ENCODE measurements at places on chromosomes 16 and 17.
A peak's percentile ranks its signal among the peaks of the same experiment; 100 is the strongest.

- no peak for DNase-seq
Measured at GRCh38 chr17:38448208-38448771, 20.0 kb downstream of the ARHGAP23 start.

DNA sequence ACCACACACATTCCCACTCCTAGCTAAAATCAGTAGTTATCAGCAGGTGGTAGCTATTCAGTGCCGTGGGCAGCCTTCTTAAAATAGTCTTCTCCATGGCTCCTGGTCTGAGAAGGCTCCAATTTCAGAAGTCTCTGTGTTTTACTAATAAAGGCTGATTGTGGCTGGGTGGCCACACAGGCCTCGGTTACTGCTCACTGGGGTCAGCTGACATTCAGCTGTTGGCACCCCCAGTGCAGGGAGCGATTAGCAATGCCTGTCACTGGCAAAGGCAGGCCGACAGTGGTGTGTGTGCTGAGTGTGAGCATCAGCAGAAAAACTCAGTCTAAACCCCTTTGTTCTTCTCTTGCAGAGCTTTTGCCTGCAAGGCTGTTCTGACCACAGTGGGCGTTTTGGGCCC lies 16.6 kb upstream of the DBNDD1 start:
- no peak for DNase-seq

DNA sequence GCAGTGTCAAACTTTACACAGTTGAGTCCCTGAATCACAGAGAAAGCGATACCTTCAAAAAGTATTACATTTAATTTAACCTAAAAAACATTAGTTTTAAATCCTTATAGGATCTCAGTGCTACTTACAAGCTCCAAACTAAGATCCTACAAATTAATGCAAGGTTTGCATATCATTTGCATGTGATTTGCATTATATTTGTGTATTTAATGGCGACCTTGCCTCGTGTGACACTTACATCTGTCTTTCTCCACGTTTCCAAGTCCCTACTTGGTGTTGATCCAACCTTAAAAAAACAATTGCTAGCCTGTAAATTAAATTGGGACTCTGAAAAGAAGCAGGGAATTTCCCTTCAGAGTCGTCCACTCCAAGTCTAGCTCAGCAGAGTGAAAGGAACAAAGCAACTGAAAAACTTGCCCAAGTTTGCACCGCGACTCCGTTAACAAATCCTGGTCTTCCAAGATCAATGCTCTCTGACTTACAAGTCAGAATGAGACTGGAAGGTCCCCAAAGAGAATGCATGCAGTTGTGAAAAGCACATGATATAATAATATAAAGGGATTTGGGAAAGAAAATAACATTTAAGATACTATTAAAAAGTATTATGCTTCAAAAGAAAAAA lies 739 bp upstream of the FAM117A start:
- no peak for DNase-seq

GRCh38 chr17:67434061-67434525 lies 57.0 kb downstream of the PITPNC1 start:
- no peak for DNase-seq

- DNase-seq = no peak
Measured at GRCh38 chr16:496097-496886, 31.2 kb upstream of the CAPN15 start.

- DNase-seq = no peak
Measured at GRCh38 chr16:1220098-1220728, 4.9 kb downstream of the TPSG1 start.

DNA sequence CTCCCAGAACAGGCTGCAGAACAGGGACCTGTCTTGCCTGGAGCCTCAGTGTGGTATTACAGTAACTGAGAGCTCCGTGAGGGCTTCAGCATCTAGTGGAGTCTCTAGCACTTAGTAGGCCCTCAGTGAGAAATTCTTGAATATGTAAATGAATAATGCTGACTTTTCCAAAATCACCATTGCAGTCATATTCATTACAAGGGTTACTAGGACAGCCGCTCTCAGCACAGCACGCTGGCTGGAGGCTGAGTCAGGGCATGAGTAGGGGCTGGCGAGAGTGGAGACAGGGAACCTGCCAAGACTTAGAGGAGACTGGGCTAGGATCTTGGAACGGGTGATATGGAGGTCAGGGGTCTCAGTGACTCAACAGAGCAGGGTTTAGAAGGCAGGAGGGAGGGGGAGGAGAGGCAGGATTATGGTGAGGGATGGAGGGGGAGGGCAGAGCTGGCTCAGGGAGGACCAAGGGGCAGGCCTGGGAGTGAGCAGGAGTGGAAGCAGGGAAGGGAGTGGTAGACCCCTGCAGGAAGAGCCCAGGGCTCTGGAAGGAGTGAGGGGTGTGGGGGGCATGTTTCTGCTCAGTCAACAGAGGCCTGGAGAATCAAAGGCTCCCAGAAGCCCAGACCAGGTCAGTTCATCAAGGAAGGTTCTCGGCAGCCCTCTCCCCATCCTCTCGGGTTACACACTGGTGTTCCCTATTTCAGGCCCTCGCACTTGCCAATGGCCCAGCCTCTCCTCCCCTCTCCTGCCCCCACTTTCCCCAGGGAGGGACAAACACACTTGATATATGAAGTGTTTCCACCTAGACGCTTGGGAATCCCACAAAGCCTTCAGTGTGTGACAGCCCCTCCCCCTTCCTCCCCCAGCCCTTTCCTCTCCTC lies 42.3 kb downstream of the FZD2 start:
- peak; percentile 48 for DNase-seq

DNA sequence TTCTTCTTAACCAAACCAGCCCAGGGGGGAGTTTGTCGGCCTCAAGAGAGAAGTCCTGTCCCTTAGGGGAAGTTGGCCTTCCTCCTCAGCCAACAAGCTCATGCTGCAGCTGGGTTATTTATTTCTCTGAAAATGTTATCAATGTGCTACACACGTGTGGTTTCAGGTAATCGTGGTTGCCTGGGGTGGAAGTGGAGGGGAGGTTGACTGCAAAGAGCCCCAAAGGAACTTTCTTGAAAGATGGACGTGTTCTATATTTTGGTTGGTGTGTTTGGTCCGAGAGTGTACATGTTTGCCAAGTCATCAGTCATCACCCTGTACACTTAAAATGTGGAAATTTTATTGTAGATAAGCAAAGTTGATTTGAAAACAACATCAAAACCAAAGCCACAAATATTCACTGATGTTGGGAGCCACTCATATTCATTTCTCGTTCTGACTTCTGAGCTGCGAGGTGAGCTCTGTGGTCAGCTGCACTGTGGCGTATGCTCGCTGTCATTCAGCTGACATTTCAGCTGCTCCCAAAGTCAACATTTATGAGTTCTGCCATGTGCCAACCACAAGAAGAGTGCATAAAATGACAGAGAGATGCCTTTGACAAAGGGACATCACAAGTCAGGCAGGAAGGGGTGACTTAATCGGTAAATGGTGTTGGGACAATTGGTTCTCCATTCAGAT lies 26.5 kb upstream of the ADGRG1 start:
- no peak for DNase-seq

DNA sequence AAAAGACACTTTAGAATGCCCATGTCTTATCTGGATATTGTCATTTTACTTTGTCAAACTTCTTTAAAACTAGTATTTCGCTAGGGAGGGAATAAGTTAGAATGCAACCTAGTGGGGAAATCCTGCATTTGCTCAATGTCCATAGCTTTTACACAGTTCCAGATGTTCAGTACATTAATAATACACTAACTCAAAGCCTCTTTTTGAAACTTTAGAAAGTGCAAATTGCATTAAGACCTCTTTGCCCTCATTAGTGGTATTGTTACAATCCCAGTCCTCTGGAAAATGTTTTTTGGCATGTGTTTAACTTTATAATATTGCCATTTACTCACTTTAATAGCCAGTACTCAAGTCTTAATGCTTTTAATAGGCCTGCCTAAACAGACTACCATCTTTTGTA lies 106.8 kb downstream of the BRIP1 start:
- DNase-seq = no peak

DNA sequence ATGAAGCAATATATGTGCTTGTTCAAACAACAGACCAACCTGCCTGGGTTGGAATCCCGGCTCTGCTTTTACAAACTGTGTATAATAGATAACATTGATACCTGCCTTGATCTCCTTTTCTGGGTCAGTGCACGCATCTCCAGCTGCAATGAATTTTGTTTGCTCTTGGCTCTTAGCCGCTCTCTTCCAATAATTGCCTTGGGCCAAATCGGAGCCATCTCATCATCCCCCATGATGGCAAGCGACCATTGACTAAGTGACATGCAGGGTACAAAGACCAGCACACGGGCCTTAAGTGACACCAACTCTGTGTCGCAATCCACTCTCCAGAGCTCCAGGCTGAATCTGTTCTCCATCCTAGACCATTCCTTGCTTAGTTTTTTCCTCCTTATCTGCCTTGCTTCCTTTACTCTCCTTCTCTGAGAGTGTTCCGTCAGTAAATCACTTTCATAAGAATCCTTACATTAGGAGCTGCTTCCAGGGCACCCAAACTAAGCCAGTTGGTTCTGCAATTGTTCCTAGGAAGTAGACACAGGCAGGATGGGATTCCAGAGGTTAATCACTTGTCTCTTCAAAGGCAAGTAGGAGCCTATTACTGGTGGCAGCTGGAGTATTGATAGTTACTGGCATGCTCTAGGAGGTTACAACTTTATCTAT lies 134.2 kb downstream of the ABCA8 start:
- DNase-seq = no peak

- DNase-seq = no peak
Measured at GRCh38 chr17:57490890-57491289, 234.6 kb downstream of the MSI2 start.

GRCh38 chr17:68605914-68606313 lies 4.7 kb upstream of the FAM20A start:
- no peak for DNase-seq

- DNase-seq = no peak
Measured at GRCh38 chr16:17244872-17245551, 225.7 kb downstream of the XYLT1 start.

DNA sequence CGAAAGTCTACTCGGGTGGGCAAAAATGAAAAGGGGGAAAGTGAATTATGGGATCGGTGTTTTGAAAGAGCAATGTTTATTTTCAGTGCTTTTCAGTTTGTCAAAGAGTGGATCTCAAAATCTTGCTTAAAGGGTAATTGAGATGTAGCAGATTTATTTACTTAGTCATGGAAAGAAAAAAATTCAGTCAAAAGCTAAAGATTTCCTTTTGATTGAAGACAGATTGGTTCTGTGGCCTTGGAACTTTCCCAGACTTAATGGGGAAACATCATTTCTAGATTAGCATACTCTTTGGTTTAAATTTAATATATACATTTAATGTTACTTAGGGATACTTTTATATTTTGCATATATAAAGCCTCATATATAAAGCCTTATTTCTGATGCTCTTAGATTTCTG lies 20.6 kb downstream of the PRKAR1A start:
- no peak for DNase-seq

- DNase-seq = no peak
Measured at GRCh38 chr17:7886227-7887037, 2.2 kb upstream of the CHD3 start.

DNA sequence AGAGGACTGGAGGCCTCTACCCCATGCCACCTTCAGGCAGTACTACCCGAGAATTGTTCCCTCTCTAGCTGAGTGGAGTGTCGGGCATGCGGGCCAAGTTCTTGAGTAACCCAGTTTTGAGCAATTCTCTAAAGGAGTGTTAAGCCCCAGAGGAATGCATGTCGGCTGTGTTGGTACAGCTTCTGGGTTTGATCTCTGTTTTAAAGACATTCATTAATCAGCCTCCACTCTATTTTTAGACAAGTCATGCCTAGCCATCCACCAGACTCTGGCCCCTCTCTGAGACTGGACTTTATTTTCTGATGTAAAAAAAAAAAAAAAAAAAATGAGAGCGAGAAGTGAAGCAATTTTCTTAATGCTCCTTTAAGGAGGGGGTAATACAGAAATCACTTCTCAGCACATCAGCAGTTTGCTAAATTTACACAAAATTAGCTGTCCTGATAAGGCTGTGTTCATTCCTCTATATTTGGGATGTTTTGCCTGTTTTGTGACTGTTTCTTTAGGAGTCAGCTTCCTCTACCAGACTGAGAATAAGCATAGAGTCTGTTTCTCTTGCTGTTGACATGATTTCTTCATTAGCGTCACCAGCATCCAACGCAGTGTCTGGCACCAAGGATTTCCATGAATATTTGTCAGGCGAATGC lies 88.7 kb downstream of the AXIN2 start:
- no peak for DNase-seq
